Non-pigmented ciliary epithelial cell (primary cell): ENCODE measurements at places on chromosomes 12 and 14.

GRCh38 chr12:120037851-120038250, 48.8 kb downstream of the BICDL1 start:
- no peak for DNase-seq

DNA sequence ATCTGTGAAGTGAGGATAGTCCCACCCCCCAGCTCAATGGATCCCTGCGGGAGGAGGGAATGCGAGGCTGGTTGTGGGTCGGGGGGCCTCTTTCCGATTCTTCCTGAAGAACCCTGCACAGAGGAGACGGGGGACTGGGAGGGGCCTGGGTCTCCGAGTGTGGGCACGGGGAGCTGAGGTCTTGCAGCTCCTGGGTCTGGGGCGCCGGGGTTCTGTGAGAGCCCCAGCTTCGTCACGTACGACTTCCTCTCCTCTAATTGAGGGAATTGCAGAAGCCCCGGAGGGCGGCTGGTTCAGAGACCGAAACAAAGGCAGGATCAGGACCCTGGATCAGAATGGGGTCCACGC, 66.6 kb downstream of the DIO3 start:
- DNase-seq, result no peak

GRCh38 chr12:32398816-32399369, 465 bp upstream of the FGD4 start:
- no peak for DNase-seq

- no peak for DNase-seq
Observed at GRCh38 chr14:67620217-67620785, 581 bp downstream of the ARG2 start.

DNA sequence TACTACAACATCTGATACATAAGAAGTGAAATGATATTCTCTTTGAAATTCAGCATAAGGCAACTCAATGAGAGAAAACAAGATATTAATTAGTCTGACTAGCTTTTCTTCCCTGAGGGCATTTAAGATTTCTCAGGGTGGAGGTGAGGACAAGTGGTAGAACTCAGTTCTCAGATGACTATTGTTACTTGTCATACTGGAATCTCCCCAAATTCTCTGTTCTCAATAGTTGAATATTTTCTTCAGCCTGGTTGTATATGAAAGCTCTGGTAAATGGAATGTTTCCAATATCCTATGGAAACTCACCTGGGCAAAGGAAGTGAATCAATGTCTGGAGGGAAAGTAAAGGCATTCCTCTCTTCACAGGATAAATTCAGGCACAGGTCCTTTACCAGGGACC, 18.2 kb upstream of the ITGA5 start:
- no peak for DNase-seq

GRCh38 chr14:77985211-77985615, 185.0 kb upstream of the NRXN3 start:
- DNase-seq, result no peak

GRCh38 chr14:92635031-92635430, 113.4 kb downstream of the LGMN start:
- DNase-seq, result no peak

DNA sequence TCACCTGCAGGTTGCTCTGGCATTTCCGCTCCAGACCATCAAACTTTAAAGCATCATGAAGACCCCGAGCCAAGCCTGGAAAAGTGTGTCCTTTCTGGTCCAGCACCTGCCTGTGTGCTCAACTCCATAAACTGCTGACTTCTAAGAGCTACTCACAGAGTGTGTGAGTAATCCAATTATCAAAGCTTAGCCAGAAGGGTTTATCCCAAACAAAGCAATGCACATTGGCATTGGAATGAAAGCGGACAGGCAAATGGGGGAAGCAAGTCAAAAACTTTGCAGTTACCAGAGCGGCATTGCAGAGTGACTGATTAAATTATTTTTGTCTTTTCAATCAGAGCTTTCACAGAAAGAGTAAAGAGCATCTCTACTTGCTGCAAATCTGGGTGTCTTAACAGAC, 1262.4 kb upstream of the SEL1L start:
- DNase-seq, result no peak

GRCh38 chr12:80794551-80794950, 77.8 kb downstream of the MYF5 start:
- DNase-seq, result no peak

GRCh38 chr12:55742719-55743405, at the start of gene GDF11:
Gene GDF11, plus strand, starts transcription at chr12:55743122. Its CDS starts 195 bp downstream, at chr12:55743317.
- no peak for DNase-seq

- no peak for DNase-seq
Observed at GRCh38 chr14:31207287-31207754, 272 bp downstream of the HECTD1 start.

DNA sequence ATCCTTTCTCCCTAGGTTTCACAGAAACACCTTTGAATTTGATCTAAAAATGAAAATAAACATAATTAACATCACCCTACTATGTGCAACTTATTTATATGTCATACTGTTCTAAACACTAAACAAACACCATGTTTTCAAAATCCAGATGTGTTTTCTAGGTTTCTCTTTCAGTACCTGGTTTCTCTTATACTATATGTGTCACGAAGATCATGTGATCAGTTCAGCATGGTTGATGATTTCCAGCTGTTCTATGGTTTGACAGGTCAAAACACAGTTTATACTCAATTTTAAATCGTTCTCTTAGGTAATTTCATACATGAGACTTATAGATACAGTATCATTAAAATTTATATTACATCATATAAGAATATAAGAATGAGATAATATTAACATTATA, 373.1 kb downstream of the SOX5 start:
- no peak for DNase-seq

DNA sequence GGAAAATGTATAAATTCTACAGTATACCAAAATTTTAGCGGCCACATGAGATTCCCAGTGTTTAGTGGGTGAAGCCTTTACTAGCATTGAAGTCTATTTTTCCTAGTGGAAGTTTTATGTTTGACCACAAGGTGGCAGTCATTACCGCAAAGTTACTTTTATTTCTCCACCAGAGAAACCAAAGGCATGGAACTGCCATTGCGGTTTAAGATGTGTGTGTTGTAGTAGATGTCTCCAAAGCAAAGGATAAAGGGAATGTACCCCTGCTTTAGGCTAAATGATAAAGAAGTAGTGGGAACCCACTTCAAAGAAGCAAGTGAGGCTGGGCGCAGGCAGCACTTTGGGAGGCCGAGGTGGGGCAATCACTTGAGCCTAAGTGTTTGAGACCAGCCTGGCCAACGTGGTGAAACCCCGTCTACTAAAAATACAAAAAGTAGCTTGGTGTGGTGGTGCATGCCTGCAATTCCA, 140.5 kb downstream of the PRKCH start:
- DNase-seq, result no peak

GRCh38 chr12:12436831-12437345, 80.0 kb downstream of the BORCS5 start:
- DNase-seq, result no peak

DNA sequence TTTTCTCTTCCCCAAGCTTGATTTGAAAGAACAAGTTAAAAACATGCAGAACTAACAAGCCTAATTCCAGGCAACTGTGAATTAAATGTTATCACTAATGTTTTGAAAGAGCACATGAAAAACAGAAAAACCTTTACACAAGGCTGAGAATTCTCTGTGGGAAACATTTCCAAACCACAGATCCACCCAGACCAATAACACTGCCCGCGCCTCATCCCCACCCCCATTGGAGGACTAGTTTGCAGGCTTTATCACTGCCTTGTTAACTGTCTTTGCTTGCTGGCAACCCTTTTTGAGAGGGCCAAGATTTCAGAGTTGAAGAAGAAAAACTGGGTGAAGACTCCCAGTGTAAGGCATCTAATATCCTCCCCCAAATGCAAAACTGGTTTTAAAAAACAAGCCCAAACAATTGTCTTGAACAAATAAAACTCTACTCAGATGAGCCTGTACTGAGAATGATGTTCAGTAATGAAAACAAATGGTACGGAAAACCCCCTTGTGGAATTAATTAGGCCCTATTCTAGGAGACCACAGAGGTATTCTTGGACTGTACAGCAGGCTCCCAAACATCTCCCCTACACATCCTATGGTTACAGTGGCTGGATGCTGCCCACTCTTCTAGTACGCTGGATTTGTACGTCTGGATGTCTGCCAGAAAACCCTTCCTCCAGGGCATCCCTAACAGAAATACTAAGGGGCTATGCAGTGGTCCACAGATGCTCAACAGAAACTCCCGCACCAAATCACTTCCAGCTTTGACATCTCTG, 5.8 kb downstream of the MAX start:
- no peak for DNase-seq

- no peak for DNase-seq
Observed at GRCh38 chr12:40031965-40032364, 73.9 kb downstream of the SLC2A13 start.

DNA sequence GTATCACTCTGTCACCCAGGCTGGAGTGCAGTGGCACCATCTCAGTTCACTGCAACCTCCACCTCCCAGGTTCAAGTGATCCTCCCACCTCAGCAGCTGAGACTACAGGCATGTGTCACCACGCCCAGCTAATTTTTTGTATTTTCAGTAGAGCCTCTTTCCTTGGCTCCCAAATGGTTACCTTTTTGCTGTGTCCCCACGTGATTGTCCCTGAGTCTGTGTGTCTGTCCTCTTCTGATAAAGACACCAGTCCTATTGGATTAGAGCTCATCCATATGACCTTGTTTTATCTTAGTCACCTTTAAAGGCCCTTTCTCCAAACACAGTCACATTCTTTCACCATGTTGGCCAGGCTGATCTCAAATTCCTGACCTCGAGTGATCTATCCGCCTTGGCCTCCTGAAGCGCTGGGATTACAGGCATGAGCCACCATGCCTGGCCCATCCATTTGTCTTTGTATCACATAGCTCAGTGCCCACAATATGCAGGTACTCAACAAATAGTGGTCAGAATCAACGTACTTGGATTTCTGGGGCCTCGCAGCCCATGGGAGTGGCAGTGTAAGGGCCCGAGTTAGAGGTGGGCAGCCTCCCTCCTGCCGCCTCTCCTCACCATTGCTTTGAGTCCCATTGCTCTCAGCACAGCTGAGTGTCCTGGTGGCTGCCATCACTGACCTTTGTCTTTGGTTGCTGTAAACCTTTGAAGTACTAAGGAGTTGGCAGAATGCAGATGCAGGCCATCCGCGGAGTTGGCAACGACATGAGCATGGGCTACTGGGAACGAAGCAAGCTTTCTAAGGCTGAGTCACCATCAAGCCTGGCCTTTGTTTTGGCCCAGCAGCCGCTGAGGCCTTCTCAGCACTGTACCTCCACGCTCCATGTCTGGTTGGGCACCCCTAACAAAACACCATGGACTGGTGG, 9.3 kb downstream of the TPCN1 start:
- no peak for DNase-seq

DNA sequence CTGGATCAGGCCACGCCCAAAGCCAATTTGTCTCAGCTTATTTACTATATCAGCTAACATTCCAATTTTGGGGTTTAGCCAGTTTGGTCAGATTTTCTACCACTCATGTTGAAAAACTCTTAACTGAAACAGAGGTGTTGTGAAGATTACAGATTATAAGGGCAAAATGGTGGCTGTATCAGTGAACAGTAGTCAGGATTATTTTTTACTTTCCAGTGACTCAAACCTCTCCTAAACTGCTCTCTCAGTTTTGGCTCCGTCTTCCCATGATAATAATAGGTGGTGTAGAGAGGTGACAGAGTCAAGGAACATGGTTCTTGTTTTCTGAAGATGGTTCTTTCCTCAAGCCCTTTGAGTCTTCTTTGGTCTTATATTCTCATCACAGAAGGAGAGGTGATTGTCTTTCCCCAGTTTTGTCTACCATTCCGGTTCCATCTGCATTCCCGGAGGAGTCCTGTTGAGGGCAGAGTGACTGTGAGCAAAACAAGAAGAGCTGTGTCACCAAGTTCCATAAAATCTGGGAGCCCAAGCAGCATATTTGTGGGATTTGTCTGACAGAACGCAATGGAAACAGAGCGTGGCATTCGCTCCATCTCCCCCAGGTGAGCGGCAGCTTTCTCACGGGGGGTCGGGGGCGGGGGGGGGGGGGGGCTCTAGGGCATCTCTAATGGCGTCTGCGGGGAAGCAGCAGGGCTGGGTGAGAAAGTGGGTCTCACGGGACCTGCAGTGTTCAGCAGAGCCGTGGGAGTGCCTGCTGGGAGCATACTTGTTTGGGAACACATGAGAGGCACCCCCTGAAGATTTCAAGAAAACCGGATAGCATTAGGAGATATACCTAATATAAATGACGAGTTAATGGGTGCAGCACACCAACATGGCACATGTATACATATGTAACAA, 59.1 kb downstream of the TBC1D30 start:
- no peak for DNase-seq

DNA sequence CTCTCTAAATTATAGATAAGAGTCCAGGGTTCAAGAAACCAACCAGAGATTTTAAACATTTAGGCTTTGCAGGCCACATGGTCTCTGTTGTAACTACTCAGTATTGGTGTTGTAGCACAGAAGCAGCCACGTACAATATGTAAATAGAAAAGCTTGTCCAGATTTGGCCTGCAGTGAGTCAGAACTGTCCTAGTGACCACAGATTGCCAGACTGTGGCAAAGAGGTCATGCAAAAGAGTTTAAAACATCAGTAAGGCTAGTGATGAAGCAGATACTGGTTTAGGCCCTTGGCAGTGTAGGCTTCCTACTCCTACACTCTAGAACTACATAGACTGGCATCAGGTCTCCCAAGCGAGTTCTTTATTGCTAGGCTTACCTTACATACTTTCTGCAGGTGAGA, 117.6 kb upstream of the GARIN6 start:
- peak; percentile 31 for DNase-seq

DNA sequence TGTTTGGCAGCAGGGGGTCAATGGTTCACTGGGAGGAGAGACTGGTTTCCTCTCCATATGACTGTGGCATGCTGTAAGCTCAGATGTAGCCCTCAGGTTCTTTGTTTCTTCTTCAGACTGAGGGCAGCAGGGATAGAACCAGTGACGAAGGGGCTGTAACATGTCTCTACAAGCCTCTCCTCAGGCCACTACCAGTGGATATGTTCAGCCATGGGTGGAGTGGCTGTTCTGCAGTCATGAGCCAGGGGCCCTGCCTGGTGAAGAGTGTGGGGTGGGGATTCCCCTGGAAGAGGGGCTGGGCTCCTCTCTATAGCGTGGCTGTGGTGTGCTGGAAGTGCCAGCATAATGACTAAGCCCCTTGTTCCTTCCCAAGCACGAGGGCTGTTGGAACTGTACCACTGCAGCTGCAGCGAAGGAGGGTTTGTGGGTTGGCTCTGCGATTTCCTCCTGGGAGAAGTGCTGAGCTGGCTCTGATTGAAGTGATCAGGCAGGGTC, 55.8 kb downstream of the CMAS start:
- peak; percentile 51 for DNase-seq
